Pons (tissue), 1 donor: ENCODE measurements at places on chromosomes 3 and 15.

DNA sequence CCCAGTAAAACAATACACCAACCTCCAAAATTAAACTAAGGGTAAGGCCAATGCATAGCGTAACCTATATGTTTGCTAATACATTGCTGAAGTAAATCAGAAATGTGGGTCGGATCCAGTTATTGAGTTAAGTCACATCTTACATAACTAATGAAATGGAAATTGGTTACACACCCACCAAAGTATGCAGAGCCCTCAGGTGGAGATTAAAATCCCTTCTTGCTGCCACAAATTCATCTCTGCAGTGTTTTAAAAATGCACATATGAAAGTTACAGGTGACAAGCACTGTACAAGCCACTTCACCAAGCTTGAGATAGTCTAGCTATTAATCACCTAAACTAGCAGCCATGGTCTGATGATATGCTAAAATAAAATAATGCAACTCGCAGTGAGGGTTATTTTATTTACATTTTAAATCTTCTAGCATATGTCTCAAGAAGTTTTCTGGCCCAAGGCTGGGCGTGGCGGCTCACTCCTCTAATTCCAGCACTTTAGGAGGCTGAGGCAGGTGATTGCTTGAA, 130.6 kb downstream of the AQP9 start:
- no peak for DNase-seq

DNA sequence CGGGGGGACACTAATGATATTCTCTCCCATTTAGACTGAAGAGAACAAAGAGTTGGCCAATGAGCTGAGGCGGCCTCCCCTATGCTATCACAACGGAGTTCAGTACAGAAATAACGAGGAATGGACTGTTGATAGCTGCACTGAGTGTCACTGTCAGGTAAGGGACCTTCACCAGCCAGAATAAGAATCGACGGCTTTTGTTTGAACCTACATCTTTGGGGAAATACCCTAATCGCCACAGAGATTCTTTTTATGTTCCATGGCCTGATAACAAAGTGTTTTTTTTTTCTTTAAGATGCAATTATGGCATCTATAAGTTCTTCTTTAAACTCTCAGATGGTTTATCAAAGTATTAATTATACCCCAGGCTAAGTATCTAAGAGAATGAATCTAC, 3.4 kb downstream of the THBS1 start:
- DNase-seq = no peak

DNA sequence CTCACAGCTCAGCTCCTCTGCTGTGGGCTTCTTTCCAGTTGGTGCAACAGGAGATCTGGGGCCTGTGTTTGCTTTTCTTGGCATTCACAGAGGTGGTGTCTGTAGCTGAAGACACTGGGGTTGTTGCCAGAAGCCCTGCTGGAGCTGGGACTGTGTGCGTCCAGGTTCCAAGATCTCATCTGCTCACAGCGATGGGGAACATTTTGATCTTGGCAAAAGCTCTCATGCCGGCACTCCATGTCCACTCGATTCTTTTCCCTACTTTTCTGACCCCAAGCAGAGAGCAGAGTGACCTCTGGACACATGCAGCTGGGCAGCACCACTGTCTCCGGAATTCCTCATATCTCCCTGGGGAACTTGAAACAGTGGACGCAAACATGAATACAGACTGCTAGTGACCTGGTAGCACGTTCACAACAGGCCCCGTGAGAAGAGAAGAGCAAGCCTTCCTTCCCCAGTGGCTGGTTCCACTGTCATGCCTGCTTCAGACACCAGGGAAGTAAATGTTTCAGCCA, 36.1 kb upstream of the MECOM start:
- DNase-seq = peak; percentile 36

DNA sequence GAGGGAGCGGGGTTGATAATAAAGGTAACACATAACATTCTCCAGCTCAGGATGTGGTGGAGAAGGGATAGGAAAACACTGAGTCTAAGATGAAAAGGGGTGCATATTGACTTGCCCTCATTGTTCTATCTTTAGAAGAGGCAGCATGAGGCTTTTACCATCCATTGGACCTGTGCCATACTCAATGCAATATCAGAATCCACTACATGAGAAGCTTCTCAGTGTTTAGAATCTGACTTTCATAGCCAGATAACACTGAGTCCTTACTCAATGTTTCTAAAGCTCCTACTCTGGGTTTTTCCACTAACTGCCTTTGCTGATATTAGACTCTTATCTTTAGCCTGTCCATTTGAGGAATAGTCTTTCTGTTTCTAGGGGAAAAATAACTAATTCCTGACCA, 24.3 kb upstream of the GADL1 start:
- DNase-seq = no peak

GRCh38 chr3:185699927-185700326, 113.8 kb downstream of the SENP2 start:
- no peak for DNase-seq

- DNase-seq = no peak
Observed at GRCh38 chr3:42853739-42854302, 21.9 kb downstream of the CYP8B1 start.

DNA sequence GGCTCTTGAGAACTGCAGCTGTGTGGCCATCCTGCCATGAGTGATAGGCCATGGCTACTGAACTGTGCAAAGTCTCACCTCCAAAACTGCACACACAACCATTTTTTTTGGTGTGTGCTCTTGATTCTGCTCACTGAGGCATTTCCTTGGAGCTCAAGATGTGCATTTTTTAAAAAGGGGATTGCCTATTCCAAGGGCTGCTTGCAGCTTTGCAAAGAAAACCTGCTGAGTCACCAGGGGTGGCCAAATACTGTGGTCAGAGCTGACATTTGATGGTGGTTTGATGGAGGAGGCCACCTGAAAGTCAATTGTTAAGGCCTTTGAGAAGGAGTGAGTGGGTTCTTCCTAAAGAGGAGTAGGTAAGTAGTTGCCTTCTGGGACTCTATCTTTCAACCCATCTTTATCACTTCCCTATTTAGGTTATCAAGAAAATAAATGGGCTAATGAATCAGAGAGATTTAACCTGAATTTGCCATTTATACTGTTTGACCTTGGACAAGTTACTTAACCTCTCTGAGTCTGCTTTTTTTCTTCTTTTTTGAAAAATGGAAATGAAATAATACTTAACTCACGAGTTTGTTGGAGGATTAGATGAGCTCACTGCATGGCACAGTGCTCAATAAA, 87.9 kb downstream of the CHST2 start:
- DNase-seq = no peak

DNA sequence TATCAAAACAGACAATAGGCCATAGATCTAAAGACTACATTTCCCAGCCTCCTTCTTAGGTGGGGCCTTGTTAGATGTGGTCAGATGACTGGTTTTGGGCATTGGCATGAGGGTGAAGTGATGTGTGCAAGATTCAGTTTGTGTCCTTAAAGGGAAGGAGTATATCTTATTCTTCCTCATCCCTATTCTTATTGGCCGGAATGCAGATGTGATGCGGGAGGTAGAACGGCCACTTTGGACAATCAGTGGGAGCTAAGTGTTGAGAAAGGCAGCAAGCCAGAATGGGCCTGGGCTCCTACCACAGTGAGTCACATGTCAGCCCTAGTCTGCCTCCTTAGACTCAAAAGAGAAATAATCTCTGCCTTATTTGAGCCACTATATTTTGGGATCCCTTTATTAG, 89.8 kb upstream of the MEX3B start:
- DNase-seq = no peak
